Stimulated activated CD8-positive, alpha-beta memory T cell treated with anti-CD3 and anti-CD28 coated beads, Interleukin-15, amount 100 ng/mL, for 24 hours (primary cell): ENCODE measurements at places on chromosomes 2 and 18.

GRCh38 chr18:12747530-12748315 lies 44.9 kb downstream of the PSMG2 start:
- no peak for DNase-seq

DNA sequence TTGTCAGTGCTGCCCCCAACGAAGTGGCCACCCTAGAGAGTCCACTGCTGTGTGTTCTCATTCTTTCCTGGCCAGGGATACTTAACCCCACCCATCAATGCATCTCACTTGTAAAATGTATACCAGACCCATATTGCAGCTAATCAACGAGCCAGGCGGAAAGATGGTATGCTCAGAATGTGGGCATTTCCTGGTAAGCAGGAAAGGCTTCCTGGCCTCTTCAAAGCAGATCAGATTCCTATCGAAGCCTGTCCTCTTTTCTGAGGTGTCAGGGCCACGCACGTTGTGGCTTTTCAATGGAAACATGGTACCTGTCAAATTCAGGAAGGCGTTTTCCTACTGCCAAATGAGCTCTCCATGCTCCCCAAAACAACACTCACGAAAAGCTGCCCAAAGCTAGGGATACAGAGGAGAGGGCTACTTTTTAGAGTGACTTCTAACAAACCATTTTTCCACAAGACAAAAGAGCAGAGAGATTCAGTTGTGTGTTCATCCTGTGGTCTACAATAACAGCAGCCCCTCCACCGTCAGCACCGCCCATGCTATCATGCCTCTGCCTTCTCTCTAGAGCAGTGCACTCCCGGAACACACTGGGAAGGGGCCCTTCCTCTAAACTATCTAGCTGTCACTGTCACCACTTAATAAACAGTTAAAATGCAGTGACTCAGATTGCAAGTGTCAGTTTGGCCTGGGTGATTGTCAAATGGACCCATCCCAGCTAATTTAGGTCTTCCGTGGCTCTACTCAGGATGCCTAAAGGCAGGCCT lies 535.1 kb downstream of the RNF144A start:
- no peak for DNase-seq

DNA sequence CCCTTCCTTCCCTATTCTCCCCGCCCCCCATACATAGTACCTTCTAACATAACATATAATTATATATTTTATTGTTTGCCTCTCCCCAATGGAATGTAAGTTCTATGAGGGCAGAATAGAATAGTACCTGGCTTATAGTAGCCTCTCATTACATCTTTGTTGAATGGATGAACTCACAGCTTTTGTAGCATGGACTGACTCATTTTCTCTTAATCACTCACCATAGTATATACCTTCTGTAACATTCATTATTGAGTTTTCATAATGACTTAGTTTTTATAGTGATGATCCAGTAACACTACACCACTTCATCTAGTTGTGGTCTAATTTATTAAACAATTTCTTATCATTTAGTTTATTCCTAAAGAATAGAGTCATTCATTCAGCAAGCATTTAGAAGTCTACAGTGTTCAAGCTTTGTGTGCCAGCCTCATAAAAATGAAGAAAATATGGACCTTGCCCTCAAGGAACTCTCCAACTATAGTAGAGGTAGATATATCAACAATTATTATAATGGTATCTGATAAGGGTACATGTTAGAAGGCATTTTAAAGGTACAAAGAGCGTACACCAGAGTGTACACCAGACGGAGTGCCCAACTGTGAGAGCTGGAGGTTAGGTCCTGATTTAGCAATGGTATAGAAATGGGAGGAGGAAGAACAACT lies 31.1 kb downstream of the NCOA1 start:
- no peak for DNase-seq

GRCh38 chr18:45874491-45875184 lies 49.2 kb downstream of the SIGLEC15 start:
- no peak for DNase-seq
